ENCODE measurements at places on chromosomes 12 and 14.

- no peaks in the 10 kb centered on the region for H3K27me3 ChIP-seq
- no peak overlapping the region for H3K4me3 ChIP-seq
- peak overlapping the region; percentile 72 for H3K27ac ChIP-seq
- no peaks in the 10 kb centered on the region for H3K4me1 ChIP-seq
- DNase-seq, result no peak
Observed at GRCh38 chr12:80777587-80777986, 60.9 kb downstream of the MYF5 start.

DNA sequence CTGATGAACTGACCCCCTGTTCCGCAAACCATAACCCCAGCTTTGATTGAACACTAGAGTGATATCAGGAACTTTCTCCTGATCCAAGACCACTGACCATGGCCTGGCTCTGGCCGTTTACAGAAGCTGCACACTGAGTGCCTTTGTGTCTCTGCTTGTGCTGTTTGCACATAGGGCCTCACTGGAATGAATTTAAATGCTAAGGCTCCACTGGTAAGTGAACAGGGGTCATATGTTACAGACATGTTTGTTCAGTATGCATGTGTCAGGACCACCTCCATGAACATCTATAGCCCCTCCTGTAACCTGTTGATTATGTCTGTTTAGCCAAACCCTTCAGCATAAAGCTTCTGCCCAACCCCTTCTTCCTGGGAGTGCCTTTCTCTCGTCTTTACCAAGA, 1239.8 kb downstream of the TMEM121 start:
- no peaks in the 10 kb centered on the region for H3K4me1 ChIP-seq
- H3K4me3 ChIP-seq, result no peak overlapping the region
- H3K36me3 ChIP-seq, result no peaks in the 10 kb centered on the region
- DNase-seq, result no peak
- no peaks in the 10 kb centered on the region for H3K27me3 ChIP-seq
- no peak overlapping the region for H3K27ac ChIP-seq

GRCh38 chr14:83828406-83828805, 1701.5 kb upstream of the FLRT2 start:
- no peak overlapping the region for H3K4me3 ChIP-seq
- H3K4me1 ChIP-seq, result no peaks in the 10 kb centered on the region
- H3K36me3 ChIP-seq, result no peaks in the 10 kb centered on the region
- no peaks in the 10 kb centered on the region for H3K27me3 ChIP-seq
- no peak for DNase-seq
- no peak overlapping the region for H3K27ac ChIP-seq

- DNase-seq, result no peak
- no peak overlapping the region for H3K4me3 ChIP-seq
- no peaks in the 10 kb centered on the region for H3K27me3 ChIP-seq
- H3K36me3 ChIP-seq, result no peaks in the 10 kb centered on the region
- H3K4me1 ChIP-seq, result peaks cover 19% of the 10 kb centered on the region
Observed at GRCh38 chr12:470133-470532, 10.4 kb downstream of the B4GALNT3 start.

DNA sequence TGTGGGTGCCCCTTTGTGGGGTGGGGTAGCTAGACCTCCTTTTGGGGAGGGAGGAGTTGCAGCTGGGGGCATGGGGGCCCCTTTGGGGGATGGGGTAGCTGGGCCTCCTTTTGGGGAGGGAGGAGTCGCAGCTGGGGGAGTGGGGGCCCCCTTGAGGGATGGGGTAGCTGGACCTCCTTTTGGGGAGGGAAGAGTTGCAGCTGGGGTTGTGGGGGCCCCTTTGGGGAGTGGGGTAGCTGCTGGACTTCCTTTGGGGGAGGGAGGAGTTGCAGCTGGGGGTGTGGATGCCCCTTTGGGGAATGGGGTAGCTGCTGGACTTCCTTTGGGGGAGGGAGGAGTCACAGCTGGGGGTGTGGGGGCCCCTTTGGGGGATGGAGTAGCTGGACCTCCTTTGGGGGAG, 7.0 kb downstream of the NACA start:
- peaks cover 72% of the 10 kb centered on the region for H3K36me3 ChIP-seq
- H3K4me1 ChIP-seq, result peaks cover 69% of the 10 kb centered on the region
- H3K4me3 ChIP-seq, result no peak overlapping the region
- H3K27me3 ChIP-seq, result no peaks in the 10 kb centered on the region
- DNase-seq, result no peak

DNA sequence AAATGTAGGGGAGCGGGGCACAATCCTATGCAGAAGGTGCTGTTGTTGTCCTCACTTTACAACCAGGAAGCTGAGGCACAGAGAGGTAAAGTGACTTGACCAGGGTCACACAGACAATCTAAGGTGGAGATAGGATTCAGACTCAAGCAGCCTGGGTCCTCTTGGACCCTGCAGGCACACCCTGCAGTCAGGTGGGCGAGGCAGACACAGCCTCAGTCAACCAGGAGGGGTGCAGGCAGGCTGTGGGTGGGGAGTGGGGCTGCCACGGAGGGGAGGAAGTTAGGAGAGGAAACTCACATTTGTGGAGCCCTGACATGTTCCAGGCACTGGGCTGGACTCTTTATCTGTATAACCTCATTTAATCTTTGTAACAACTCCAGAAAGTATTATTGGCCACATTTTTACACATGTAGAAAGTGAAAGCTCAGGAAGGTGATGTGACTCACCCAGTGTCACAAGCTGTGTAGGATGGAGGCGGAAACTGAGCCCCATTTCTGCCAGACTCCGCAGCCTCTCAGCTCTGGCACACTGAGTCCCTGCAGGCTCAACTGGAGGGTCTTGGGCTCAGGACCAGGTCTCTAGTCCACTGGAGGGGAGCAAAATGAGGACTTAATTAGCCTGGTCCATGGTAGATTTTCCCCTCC, 24.9 kb upstream of the CHGA start:
- no peak for DNase-seq
- H3K36me3 ChIP-seq, result no peaks in the 10 kb centered on the region
- H3K4me3 ChIP-seq, result no peak overlapping the region
- H3K27ac ChIP-seq, result no peak overlapping the region
- no peaks in the 10 kb centered on the region for H3K4me1 ChIP-seq

DNA sequence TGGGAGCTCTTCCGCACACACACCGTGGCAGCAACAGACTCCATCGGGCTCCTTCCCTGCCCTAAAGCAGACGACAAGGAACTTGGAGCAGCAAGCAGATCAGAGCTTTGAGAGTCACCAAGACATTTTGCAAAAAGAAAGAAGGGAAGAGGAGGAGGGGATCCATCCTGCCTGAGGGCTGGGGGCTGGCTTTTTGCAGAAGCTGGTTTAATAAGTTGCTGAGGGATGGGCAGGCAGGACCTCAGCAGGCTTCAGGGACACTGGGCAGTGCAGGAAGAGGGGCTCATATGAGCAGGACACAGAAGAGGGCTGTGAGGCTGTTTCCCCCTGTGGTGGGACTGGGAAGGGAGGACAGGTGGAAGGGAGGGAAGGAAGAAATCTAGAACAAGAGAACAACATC, 133.4 kb upstream of the GSC start:
- no peak for DNase-seq
- no peaks in the 10 kb centered on the region for H3K36me3 ChIP-seq
- H3K27me3 ChIP-seq, result no peaks in the 10 kb centered on the region
- no peak overlapping the region for H3K4me3 ChIP-seq

GRCh38 chr12:1972856-1973317, 31.4 kb downstream of the DCP1B start:
- H3K27ac ChIP-seq, result peak overlapping the region; percentile 87
- H3K36me3 ChIP-seq, result no peaks in the 10 kb centered on the region
- DNase-seq, result peak; percentile 91
- no peaks in the 10 kb centered on the region for H3K27me3 ChIP-seq
- no peaks in the 10 kb centered on the region for H3K4me1 ChIP-seq

DNA sequence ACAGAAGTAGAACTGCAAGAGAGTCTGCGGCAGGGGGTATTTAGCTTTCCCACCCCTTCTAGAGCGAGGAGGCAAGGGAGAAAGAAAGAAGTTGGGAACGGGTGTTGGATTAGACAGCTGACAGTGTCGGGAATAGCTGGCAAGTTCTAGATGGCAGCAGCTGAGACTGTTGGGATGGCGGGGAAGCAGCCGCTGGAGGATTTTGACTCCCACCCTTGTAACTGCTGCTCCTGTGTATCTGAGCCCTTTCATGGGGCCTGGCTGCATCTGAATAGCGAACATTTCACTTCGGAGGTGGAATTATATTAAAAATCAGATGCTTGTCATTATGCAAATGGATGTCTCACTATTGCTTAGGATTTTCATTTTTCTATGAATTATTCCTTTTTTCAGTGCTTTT, 104.6 kb downstream of the AACS start:
- H3K36me3 ChIP-seq, result no peaks in the 10 kb centered on the region
- H3K4me1 ChIP-seq, result no peaks in the 10 kb centered on the region
- DNase-seq, result no peak
- no peak overlapping the region for H3K27ac ChIP-seq
- no peaks in the 10 kb centered on the region for H3K27me3 ChIP-seq

DNA sequence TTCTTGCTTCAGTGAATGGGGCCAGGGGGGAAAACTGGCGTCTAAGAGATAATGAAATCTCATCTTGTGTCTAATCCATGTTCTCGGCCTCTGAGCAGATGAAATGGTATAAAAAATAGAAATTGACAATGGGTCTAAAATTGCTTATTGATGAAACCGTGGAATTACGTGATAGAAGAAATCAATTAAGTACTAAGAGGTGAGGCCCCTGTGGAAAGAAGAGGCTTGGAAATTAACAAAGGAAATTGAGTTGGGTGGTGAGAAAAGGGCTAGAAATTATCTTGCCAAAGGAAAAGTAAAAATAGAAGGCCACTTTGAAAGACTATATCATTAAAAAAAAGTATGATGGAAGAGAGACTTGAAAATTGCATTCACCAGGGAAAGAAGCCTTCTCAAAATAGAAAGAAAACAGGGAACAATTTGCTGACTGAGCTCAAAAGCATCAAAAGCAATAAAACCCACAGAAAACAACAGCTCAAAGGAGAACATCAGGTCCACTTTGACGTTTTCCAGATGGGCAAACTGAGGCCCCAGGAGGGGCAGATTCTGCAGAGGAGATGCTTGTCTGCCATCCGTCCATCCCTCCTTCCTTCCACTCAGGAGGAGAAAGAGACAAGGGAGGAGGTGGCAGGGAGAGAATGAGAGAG, 226.1 kb upstream of the RTL1 start:
- H3K4me1 ChIP-seq, result no peaks in the 10 kb centered on the region
- H3K27me3 ChIP-seq, result peaks cover 24% of the 10 kb centered on the region
- no peak for DNase-seq
